DND-41 (cell line): ENCODE measurements at places on chromosomes 1 and 21.

- no peak for DNase-seq
These were observed 63.6 kb downstream of the DNM3 start for GRCh38 chr1:171904778-171905450.

DNA sequence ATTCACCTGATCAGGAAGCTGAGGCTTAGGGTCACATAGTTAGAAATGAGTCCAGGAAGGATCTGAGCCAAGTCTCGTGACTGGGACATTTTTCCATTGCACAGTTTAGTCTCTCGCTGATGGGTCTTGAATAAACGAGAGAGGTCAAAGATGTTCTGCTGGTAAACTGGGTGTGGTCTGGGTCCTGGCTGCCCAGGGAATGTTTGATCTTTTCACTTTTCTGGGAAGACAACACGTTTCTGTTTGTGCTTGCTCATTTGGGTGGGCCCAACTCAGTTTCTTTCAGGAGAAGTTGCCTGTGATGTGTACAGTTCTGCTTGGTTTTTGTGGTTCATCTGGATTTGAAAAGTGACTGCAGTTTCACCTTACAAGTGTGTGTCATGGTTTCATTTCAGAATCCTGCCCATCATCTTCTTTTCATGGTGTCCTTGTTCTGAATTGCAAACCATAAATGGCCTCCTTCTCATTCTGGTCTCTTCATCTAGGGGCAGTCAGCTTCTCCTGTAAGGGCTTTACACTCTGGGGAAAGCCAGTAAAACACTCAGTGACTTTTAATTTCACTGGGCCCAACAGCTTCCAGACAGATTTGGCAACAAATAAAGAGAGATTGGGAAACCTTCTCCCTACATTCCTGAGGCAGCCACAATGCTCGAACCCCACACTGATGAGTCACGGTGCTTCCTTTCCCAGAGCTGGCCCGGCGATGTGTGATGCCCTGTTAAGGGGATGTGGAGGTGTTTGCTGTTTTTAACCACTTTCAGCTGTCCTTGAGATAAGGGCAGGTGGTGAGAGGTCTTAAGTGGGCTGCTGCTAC is 7.2 kb upstream of the TACSTD2 start:
- DNase-seq = no peak

DNA sequence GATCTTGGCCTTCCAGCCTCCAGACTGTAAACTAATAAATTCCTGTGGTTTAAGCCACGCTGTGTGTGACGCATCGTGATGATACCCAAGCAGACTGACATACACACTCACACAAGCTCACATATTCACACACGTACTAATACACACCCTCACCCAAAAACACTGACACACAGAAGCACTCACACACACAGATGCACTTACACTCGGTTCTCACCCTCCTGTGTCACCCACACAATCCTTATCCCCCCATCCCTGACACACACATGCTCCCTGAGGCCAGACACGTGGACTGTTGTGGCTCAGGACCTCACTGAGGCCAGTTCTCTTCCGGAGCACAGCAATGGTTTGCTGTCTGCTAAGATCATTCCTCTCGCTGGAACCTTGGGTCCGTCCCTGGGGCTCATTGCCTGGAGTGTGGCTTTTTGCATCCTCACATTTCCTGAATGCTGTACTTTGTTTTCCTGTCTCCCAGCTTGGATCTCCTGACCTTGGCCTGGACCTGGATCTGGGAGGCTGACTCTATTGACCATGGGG is 76.9 kb upstream of the LYST start:
- DNase-seq = no peak

DNA sequence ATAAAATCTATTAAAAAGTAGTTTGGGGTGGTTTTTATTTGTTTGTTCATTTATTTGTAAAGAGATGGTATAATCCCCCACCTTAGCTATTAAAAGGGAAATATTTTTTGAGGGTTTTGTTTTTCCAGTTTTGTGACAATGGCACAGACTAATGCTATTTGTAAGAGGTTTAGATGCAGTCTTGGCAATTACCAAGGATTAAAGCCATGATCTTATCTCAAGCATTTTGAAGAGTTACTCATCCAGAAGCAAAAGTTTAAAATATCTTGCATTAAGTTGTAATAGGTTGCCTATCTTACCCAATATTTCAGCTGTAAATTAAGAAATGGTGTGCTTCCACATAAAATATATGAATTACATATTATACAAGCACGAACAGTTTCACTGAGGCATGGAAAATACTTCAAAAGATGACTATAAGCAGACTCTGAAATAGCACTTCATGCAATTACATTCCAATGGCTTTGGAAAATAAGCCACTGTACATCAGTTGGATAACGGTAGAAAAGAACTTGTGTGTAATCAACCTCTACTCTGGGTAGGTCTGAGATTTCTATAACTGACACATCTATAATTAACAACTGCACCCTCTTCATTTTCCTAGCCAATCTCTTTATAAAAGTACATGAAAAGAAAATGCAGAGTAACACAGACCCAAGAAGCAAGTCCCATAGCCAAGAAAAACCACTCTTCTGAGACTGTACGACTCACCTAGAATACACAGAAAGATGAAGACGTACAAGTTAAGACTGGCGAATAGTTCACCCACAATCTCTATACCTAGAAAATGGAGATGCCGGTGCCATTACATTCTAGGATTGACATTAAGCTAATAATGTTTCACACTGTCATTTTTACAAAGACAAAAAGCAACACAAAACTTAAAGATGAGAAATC is 95.2 kb downstream of the PTPN14 start:
- no peak for DNase-seq
